ENCODE measurements at places on chromosomes 5 and 9. TPM values are rescaled to one million over a fixed set of nuclear protein-coding genes. Genes with fewer than 3 reads are reported as not detected.

SLC6A19 gene
- not detected for total RNA-seq

INSL6 gene
- total RNA-seq, result not detected

SPINK14 gene
- total RNA-seq, result not detected

ACTBL2 gene
- under 0.01 TPM for total RNA-seq

SLCO6A1 gene
- not detected for total RNA-seq

SLC22A4 gene
- total RNA-seq, result 7.7 TPM

PAX5 gene
- total RNA-seq, result not detected

PCDHB4 gene
- 0.22 TPM for total RNA-seq

B4GALT1 gene
- 14.9 TPM for total RNA-seq

SLC6A3 gene
- total RNA-seq, result not detected

IGFBPL1 gene
- not detected for total RNA-seq

AFF4 gene
- 28.7 TPM for total RNA-seq

SNCB gene
- 0.43 TPM for total RNA-seq

CTXN3 gene
- not detected for total RNA-seq

HNRNPA0 gene
- 17.3 TPM for total RNA-seq

Measured in dermis lymphatic vessel endothelial cell (primary cell).